ENCODE measurements at places on chromosomes 5 and 9.

GRCh38 chr9:130172161-130172857, at the start of gene NCS1:
NCS1 (plus strand) TSS chr9:130172404; CDS start chr9:130172664, 260 bp downstream.
- no peak for DNase-seq

DNA sequence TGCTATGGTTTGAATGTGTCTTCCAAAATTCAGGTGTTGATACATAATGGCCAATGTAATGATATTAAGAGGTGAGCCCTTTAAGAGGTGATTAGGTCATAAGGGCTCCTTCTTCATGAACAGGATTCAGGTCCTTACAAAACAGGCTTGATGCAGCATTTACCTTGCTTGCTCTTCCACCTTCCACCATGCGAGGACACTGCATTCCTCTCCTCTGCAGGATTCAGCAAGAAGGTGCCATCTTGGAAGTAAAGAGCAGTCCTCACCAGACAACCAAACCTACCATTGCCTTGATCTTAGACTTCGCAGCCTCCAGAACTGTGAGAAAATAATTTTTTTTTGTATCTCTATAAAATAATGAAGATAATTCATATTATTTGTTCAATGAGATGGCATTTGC, 314.0 kb upstream of the SMARCA2 start:
- DNase-seq = no peak

- no peak for DNase-seq
Observed at GRCh38 chr5:133114166-133114932, 62.5 kb downstream of the HSPA4 start.

GRCh38 chr5:2024986-2025721, 142.4 kb upstream of the IRX4 start:
- no peak for DNase-seq

- no peak for DNase-seq
Observed at GRCh38 chr5:36177154-36177553, 25.2 kb downstream of the SKP2 start.

Data from activated T-helper 1 cell treated with anti-CD3 and anti-CD28 coated beads, Interleukin-2, amount 50 U/mL, for 16 hours (primary cell).